ENCODE measurements at places on chromosomes 5 and 9. TPM values are rescaled to one million over a fixed set of nuclear protein-coding genes. Genes with fewer than 3 reads are reported as not detected.

Gene PCDHB16
- total RNA-seq = 0.48 TPM

Gene SYK
- 60.3 TPM for total RNA-seq

Gene MYMK
- not detected for total RNA-seq

Gene SURF2
- total RNA-seq = 25.6 TPM

Gene TRAF1
- 1.2 TPM for total RNA-seq

Gene FAM120AOS
- total RNA-seq = 28.8 TPM
